Left hindlimb (tissue), 1 donor: ENCODE measurements at places on chromosomes 16 and 17.

DNA sequence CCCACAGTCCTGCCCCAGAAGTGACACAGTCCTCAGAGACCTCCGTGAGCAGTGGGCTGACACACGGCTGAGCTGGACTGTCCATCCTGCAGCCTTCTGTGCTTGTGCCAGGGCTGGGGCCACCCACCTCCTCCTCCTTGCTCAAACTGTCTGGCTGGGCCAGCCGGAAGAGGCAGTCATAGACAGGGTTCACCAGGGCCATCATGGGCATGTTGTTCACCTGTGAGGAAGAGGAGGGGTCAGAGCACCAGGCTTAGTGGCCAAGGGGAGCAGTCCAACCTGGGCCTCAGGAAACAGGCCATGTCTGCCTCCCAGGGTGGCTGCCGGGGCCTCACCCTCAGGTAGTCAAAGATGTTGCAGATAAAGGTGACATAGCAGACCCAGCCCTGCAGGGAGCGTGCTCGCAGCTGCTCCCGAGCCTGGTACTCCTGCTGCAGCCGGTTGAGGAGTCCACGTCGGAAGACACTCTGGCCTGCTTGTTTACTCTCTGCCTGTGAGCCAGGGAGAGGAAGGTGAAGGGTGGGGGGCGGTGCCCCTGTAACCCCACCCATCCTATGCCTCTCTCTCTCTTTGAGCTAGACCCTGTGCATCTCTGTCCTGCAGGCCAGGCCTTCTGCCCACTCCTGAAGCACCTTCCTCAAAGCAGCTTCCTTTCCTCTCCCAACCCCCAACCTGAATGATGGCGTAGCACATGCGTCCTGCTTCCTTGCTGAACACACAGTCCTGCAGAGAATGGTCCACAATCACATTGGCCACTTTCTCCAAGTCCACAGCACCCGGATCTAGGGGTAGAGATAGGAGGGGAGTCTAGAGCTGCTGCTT, 3.4 kb downstream of the MIF4GD start:
- DNase-seq = no peak

DNA sequence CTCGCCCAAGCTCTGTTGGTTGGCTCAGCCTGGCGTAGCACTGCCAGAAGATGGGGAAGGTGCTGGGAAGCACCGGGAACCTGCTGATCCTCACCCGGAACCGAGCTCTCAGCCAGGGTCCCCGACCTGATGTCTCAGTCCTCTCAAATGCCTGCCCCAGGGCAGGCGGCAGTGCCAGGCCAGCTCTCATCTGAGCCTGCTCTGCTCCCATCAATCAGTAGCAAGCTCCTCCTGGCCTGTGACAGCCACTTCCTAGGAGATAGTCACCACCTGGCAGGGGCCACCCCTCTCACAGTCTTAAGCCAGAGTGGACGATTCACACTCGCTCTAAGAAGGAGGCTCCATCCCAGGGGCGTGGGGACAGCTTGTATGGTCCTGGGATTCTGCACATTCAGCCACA, 62.0 kb downstream of the ENGASE start:
- DNase-seq = no peak

DNA sequence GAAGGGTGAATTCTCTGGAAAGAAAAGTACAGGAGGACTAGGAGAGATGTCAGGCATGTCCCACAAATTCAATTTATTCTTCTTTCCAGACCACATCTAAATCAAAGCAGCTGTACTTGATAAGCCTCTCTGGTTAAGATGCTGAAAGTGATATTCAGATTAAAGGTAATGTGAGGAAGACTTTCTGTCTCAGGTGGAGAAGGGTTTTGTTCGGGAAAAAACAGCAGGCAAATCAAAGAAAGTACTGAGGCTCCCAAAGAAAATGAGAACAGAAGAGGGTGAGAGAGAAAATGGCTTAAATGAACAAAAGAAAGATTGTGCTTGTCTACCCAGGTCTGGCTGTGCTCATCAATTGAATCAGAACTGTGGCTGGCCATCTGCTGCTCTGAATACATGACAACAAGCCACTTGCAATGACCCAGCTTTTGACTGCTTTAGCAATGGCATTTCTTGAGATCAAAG, 55.6 kb downstream of the MMD start:
- DNase-seq = no peak

- no peak for DNase-seq
Measured at GRCh38 chr17:43932357-43932756, 9.9 kb downstream of the PPY start.

DNA sequence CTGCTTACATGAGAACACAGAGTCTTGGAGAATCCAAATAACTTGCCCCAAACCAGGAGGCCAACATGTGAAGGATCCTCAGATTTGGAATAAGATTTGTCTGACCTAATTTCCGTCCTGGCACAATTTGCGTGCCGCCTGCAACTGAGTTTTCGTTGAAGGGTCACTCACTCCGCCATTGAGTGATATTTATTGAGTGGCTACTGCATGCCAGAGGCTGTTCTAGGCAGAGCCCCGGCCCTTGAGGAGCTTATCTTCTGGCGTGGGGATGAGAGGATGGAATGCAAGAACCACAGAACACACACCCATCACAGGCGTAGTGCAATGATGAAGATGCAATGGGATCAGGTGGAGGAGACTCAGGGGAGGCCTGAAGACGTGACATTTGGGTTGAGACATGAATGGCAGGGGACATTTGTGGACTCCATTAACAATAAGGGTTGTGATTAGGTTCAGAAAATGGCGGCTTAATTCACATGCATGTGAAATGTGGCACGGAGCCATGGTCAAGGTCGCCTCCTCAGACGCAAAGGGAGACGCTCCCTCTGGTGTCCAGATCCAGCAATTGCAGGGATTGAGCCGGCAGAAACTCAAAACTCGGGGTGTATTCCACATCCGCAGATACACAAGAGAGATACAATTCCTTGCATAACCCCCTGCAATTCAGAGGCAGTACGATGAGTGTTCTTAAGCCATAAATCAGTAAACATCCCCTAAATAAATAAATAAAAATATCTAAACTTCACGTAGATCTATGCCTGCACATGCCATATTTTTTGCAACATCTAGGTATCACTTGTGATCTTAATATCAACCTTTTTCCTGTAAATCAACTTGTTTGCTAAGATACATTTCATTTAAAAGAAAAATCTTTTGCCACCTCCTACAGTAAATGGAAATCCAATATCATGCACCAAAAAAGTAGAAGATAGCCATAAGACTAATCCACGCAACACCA, 57.9 kb upstream of the CACNG4 start:
- DNase-seq = peak; percentile 74

- no peak for DNase-seq
Measured at GRCh38 chr16:25126820-25127232, 15.3 kb downstream of the LCMT1 start.

- DNase-seq = no peak
Measured at GRCh38 chr17:75181110-75181509, 1.6 kb downstream of the SUMO2 start.

DNA sequence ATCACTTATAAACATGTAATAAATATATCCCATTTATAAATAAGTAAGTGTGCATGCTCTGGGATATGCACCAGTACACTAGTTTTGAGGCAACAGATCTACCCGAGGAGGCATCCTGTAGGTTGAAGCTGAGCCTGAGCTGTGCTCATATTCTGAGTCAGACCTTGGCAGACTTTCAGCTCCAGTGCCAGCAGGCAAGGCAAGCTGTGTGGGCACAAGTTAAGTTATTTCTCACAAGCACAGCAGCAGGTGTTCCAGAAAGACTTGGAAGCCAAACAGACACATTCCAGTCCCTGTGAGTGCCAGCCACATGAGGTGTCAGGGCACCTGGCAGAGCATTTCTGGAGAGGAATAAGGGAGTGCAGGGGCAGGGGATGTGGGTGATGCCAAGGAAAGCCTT, 1.3 kb upstream of the CLEC19A start:
- DNase-seq = peak; percentile 55

- DNase-seq = no peak
Measured at GRCh38 chr16:66952430-66953110, 8.5 kb upstream of the CES3 start.

DNA sequence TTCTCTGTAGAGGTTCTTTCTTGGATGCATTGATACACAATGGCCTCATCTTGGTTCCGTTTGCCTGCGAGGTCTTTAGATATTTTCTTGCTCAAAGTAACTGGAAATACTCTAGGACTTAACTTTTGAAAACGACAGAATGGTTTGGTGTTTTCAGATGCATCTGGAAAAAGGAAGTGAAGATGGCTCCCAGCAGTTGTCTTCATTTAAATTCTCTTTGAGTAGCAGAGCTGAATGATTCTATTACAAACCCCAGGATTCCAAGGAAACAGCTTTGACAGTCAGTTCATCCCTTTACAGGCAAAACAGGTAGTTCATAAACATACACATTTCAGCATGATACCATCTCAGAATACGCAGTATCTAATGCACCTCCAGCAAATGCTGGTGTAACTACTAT, 54.8 kb downstream of the PSMD12 start:
- DNase-seq = no peak

- no peak for DNase-seq
Measured at GRCh38 chr17:15321556-15322251, 19.7 kb downstream of the TEKT3 start.

DNA sequence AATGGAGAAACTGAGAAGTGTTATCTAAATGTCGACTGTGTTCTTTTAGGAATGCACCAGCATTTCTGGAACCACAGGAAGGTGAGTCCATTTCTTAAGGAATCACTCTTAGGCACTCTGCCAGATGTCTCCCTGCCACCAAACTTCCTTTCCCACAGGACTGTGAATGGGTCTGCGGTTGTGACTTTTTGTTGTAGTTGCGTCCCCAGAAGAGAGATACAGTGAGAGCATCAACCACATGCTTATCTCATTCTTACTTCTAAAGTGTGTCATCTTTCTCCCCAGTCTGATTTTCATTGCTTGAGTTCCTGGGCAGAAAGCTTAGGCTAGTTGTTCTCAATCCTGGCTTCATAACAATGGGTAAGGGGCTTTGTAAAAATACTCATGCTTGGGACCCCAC, 13.4 kb downstream of the ITPRIPL2 start:
- DNase-seq = no peak

- peak; percentile 81 for DNase-seq
Measured at GRCh38 chr17:36463916-36464764, 22.3 kb upstream of the ZNHIT3 start.

DNA sequence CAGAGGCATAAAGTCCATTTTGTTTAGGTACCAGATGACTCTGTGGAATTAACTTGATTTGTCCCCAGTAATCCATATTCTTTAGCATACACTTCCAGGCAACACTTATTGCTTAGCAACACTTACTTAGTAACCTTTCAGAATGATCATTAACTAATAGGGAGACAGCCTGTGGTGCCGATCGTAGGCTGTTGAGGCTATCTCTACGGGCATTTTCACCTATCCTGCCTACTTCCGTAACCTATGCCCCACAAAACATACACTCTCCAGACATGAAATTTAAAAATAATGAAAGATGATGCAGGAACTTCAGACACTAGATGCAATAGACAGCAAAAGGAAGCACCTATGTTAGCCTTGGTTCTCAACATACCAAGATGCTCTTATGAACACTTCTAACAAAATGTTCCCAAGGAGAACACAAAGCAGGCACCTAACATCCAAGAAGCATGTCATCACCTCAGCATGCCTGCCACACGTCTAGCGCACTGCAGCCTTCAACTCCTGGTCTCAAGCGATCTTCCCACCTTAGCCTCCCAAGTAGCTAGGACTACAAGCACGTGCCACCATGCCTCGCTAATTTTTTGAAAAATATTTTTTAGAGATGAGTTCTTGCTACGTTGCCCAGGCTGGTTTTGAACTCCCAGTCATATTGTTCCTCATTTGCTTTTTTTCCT, 34.5 kb downstream of the HLF start:
- DNase-seq = no peak

GRCh38 chr16:54326266-54326662, 39.7 kb upstream of the IRX3 start:
- DNase-seq = no peak

DNA sequence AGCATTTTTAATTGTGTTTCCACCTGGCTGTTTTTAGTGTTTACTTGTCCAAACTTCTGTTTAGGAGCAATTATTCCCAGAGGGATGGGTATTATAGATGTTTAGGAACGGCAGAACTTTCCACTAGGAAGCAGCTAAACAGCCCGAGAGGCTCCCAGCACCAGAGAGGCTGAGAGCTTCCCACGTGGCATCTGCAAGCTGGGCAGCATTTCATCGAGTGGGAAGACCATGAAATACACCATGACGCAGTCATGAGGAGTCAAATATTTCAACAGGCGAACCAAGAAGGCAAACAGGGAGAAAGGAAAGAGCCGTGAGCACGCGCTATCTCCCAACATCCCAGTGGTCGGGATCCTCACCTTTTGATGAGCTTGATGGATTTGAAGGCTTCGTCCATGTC, 24.1 kb downstream of the TMEM204 start:
- no peak for DNase-seq

- no peak for DNase-seq
Measured at GRCh38 chr16:52113533-52114183, 433.3 kb downstream of the TOX3 start.

GRCh38 chr17:17886726-17887125, 49.9 kb upstream of the SREBF1 start:
- DNase-seq = no peak

GRCh38 chr16:65666132-65666941, 544.5 kb upstream of the CDH11 start:
- DNase-seq = no peak

- peak; percentile 63 for DNase-seq
Measured at GRCh38 chr17:73564843-73565242, 79.4 kb downstream of the SDK2 start.

- DNase-seq = no peak
Measured at GRCh38 chr17:5580367-5580766, 3.9 kb downstream of the NLRP1 start.

GRCh38 chr17:37816950-37817349, 72.1 kb upstream of the HNF1B start:
- DNase-seq = no peak

- no peak for DNase-seq
Measured at GRCh38 chr16:26667307-26667706, 399.4 kb upstream of the C16orf82 start.

- DNase-seq = peak; percentile 30
Measured at GRCh38 chr16:743794-744500, 3.1 kb upstream of the CIAO3 start.

DNA sequence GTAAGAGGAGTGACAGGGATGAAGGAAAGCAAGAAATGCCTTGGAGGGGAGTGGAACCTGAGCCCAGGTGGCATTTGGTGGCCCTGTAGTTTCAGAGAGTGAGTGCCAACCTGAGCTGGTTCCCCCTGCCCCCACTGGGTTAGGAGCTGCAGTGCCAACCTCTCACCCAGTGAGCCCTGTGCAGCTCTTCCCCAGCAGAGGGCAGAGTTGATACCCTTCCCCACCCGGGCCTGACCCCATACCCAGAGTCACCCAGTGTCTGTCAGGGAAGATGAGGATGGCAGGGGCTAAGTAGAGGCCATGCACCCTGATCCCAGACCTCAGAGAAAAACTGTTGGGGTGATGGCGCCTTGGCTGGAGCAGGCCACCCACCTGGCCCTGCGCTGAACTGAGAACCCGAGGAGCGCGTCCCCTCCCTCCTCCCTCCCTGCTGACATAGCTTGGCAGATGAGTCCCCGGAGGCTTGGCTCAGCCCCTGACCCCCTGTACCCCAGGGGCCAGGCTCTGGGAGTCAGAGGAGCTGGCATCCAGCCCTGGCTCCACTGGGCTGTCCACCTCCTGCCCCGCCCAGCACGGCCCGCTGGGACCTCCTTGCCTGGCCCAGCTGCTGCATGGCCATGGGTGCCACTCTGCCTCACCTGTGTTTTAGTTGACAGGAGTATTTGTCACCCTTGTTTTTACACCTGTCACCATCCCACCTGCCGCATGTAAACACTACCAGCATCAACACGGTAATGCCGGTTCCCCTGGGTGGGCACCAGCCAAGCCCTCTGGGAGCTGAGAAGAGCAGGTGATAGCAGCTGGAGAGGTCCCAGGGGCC, 113.9 kb downstream of the AMFR start:
- no peak for DNase-seq

GRCh38 chr16:56357241-56357764, 68.0 kb downstream of the AMFR start:
- no peak for DNase-seq
